ENCODE measurements at places on chromosomes 11 and 22.

- no peak for DNase-seq
Observed at GRCh38 chr11:134640536-134640935, 228.5 kb upstream of the B3GAT1 start.

- no peak for DNase-seq
Observed at GRCh38 chr11:117855186-117855845, 21.1 kb downstream of the FXYD6 start.

- no peak for DNase-seq
Observed at GRCh38 chr11:69157156-69157821, 1.6 kb downstream of the SMIM38 start.

GRCh38 chr22:42330170-42330569 lies 59.7 kb upstream of the TCF20 start:
- no peak for DNase-seq

DNA sequence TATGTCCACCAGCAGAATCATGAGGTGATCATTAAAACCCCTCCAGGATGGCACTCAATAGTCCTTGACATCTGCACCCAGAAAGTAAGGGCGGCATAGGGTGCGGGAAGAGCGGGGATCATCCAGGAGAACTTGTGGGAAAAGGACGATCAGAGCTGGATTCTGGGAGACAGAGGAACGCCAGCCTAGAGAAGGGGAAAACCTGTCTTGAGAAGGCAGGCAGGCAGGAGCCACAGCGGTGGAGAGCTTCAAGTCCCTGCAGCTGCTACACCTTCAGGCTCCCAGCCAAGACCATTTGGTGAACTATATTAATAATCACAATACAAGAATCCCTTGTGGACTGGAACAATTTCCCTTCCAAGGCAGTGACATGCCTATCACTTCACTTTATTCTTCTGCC lies 134.3 kb downstream of the BUD13 start:
- DNase-seq, result no peak

DNA sequence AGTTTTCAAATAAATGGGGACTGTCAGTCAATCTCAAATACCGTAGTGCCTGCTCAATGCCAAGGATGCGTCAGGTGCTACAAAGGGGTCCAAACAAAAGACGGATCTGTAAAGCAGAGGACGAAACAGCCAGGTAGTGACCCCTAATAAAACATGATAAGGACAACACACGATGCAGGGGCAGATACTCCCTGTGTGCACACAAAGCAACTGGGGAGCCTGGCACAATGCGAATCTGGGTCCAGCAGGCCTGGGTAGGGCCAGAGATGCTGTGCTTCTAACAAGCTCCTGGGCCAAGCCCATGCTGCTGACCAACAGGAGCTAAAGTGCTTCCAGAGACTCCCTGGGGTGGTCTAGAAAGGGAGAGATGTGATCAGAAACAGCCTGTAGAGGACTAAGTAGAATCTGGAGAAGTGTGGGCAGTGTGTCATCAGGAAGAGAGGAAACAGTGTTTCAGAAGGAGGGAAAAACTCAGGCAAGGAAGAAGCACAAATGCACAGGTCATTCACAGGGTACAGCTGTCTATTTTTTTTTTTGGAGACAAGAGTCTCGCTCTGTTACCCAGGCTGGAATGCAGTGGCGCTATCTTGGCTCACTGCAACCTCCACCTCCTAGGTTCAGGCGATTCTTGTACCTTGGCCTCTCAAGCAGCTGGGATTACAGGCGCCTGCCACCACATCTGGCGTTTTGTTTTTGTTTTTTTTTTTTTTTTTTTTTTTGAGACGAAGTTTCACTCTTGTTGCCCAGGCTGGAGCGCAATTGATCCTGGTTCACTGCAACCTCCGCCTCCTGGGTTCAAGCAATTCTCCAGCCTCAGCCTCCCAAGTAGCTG lies 74.5 kb downstream of the MICAL3 start:
- no peak for DNase-seq

GRCh38 chr22:37417264-37417663 lies 10.0 kb downstream of the ELFN2 start:
- DNase-seq, result no peak

DNA sequence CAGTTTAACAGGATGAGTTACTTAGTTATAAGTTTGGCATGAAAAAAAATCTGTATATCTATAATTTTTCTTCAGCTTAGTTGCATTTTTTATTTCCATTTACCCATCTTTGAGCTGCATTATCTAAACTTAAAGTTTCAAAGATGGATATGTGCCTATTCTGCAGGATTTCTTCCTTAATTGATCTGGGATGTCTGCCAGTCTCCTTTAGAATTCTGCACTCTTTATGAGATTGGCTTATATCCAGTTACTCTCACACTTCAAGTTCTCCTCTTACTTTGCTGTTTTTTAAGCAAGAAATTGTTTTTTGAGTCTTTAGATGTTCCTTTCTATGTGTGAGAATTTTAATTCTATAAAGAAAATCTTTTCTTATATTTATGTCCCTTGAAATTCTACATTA lies 5.1 kb upstream of the PDGFD start:
- DNase-seq, result no peak

DNA sequence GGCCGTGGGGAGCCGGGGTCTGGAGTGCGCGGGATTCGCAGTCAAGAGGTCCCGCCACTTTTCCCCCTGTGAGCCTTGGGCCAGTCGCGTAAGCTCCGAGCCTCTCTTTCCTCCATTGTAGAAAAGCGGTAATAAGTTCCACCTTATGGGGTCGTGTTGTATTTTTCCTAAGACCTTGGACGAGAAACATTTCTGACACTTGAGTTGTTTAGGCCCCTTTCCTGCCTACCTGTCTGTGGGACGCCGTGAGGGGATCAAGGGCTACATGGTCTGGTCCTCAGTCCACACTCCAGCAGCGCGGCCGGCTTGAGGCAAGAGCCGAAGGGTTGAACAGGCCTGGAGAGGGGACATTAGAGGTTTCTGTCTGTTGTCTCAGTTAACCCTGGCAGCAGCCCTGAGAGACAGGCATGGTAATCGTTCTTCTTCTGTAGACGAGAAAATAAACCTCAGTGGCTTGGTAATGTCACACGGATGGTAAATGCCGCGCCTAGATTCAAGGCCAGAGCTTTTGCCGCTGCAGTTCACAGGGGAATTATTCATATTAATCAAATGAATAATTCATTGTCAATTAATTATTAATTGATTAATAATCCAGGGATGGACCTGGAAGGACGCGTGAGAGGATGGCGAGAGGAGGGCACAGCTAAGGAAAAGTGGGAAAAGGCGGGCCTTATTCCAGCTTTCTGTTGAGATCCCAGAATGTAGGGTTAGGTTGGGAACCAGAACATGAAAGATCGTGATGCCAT lies 545 bp downstream of the FEN1 start:
- DNase-seq, result no peak

DNA sequence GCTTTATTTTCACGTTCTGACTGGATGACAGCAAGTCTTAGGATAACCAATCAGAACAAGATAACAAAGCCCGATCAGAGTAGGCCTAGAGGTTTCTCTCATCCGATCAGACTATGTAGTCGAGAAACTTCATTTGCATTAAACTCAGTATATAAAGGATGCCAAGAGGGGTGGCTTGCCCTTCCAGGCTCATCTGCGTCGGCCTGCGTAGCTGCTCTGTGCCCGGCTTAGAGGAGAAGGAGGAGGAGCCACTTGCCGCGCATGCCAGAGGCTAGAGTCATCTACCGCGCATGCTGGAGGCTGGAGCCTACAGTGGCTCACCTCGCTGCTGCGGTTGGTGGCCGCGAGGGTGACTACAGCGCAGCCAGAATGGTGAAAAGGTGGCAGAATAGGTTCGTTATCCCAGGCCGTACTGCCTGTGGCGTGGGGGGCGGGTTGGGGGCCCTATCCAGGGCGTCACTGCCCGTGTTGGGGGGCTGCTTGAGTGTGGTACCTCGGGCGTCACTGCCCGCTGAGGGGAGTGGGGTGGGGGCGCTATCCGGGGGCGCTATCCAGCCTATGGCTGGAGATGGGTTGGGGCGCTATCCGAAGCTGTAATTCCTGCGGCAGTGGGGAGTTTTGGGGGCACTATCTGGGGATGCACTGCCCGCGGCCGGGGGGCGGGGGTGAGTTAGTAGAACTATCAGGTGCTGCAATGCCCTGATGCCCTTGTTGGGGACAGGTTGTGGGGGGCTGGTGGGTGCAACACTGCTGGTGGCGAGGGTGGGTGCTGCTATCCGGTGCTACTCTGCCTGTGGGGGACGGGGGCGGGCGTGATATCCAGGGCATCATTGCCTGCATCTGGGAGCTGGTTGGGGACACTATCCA lies at the start of gene RFPL2:
RFPL2 (minus strand) TSS at position 218 of the 867 bp plus-strand sequence. CDS start 2,622 bp downstream, outside the sequence.
- DNase-seq, result no peak

DNA sequence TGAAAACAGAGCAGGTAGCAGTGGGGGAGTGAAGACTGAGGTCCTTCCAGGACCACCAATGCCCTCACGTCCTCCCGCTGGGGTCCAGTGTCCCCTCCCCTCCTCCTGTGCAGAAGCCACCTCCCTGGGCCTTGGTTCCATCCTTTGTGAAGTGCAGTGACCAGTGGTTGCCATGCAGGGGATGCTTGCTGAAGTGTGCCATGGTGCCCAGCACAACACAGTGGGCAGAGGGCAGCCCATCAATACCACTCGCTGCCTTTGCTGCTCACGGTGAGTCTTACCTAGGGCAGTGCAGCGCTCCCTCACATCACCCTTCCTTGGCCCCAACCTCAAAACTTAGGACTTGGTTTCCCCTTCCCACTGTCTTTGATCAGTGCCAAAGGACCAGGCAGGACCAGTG lies 12.9 kb downstream of the MYEOV start:
- no peak for DNase-seq

GRCh38 chr11:4087551-4087950 lies 7.0 kb upstream of the RRM1 start:
- no peak for DNase-seq

GRCh38 chr11:85377901-85378300 lies 249.2 kb downstream of the DLG2 start:
- no peak for DNase-seq

GRCh38 chr22:50151571-50152537 lies 18.7 kb upstream of the PANX2 start:
- no peak for DNase-seq

GRCh38 chr11:17724020-17724908 lies 4.9 kb downstream of the MYOD1 start:
- DNase-seq, result no peak

DNA sequence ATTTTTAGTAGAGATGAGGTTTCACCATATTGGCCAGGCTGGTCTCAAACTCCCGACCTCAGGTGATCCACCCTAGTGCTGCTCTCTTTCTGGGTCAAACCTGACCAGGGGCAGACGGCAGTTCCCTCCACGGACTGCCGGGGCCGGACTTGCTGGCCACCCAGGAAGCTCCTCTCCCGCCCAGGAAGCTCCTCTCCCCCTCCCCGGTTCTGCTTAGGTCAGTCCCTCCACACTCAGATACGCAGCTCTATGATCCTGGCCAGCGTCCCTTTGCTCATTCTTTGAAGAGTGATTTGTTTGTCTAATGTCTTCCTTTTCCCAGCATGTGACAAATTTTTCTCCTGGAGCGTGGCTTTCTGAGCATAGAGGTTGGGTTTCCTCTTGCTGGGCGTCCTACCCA lies 125.3 kb upstream of the B3GAT1 start:
- no peak for DNase-seq

GRCh38 chr11:77130763-77131513 lies 2.9 kb downstream of the MYO7A start:
- no peak for DNase-seq

GRCh38 chr11:92681586-92681985 lies 287.9 kb upstream of the MTNR1B start:
- no peak for DNase-seq

- DNase-seq, result no peak
Observed at GRCh38 chr22:50146439-50147238, 23.9 kb upstream of the PANX2 start.

DNA sequence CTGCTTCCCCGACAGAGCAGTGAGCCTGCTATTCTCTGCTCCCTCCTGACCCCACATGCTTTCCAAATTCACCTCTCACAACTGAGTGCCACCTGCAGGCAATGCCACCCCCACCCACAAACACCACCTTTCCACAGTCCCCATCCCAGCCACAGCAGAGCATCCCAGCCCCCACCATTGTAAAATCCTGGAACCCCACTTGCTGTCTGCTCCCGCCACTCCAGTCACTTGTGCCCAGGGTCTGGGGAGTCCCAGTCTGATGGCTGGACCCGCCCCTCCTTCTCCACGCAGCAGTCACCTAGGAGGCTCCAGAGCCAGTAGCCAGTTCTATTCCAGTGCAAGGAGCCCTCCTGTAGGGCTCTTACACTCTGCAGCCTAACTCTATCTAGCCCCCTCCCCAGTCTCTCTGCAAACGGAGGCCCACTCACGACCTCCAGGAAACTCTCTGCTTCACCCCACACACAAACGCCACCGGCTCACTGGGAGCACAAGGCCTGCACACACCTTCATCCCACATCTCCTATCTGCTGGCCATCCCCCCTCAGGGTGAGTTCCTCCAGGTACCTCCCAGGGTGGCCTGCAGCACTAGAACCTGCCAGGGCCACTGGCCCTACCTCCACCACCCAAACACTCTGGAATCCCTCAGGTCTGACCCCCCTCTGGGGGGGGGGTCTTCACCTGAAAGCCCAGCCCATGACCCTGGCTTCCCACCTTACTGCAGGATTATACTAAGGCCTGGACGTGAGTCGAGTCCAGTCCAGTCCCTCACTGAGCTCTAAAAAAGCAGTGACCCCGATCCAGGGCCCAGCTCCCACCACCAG lies 1.4 kb downstream of the GNB1L start:
- no peak for DNase-seq

DNA sequence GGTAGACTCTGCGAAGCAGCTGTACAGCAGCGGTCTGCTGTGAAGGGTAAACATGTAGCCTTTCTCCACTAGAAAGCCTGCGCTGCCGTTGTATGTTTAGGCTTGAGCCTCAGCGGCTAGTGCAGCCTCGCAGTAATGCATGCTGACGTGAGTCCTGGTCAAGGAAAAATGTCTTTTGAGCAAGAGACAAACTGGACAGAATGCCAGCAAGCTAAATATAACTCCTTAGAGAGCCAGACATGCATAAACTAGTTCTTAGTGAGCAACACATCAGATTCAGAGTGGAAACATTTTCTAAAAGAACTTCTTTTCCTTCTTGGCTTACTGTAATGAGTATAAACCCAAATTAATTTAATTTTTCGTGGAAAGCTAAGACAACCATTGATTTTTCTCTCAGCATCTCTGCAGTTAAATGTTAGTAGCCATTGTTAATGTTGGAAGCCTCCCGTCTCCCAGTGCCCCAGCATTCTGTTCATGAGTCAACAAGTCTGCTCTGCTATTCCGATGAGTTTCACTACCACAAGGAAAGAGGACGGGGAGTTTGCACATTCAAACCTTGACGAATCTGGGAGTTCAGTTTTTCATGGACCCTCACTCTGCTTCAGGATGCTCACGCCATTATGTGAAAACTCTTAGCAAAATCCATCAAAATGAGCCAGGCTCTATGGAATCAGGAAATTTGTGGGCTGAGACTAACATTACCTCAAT lies 51.4 kb downstream of the JAM3 start:
- no peak for DNase-seq

GRCh38 chr22:28013611-28014010 lies 94.6 kb upstream of the PITPNB start:
- no peak for DNase-seq

- no peak for DNase-seq
Observed at GRCh38 chr11:12258451-12258850, 118.9 kb upstream of the PARVA start.

GRCh38 chr22:31333641-31334040 lies 12.5 kb downstream of the PATZ1 start:
- no peak for DNase-seq

- DNase-seq, result no peak
Observed at GRCh38 chr11:26021017-26021416, 310.9 kb upstream of the ANO3 start.

All from stimulated activated CD4-positive, alpha-beta T cell treated with anti-CD3 and anti-CD28 coated beads, TNF-alpha, amount 100 ng/mL, for 48 hours (primary cell).